ACHN (cell line): ENCODE measurements at places on chromosomes 13 and 19.

GRCh38 chr19:52020506-52020905 is 7.7 kb downstream of the ZNF614 start:
- no peak for DNase-seq

DNA sequence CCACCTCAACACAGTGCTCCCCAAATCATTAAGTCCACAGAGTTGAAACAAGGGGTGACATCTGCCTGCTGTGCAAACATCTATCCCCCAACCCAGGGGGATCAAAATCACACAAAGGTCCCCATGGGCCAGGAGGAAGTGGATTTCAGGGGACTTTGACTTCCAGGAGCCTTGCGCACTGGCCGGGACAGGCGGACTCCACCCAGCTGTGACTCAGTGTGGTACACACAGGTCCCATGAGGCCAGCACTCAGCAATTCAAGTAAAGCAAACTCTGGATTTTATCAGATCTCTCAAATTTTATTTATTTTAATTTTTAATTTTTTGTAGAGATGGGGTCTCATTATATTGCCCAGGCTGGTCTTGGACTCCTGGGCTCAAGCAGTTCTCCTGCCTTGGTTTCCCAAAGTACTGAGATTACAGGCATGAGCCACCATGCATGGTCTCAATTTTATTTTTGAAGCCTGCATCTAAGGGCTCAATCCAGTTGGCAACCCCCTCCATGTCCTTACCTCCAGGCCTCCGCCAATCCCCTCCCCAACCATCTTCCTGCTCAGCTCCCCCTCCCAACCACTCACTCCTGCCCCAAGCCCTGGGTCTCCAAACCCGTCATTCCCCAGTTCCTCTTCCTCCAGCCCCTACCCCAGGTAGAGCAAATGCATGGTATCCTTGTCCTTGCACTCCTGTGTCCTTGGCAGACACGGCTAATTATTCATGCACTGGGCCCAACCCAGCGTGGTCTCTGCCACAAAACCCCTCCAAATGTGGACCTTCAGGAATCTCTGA is 18.2 kb downstream of the ARHGAP33 start:
- DNase-seq = no peak

DNA sequence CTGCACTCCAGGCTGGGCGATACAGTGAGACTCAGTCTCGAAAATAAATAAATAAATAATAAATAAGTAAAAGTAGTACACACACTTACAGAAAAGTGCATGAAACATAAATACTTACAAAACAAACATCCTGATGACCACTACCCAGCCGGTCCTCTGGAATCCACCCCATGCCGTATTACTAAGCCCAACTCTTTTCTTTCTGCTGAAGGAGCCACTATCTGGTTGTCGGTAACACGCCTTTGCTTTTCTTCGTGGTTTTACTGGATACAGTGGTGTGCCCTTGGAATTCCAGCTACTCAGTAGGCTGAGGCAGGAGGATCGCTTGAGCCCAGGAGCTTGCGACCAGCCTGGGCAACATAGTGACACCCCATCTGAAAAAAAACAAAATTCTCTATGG is 39.4 kb downstream of the CELF5 start:
- DNase-seq = no peak

DNA sequence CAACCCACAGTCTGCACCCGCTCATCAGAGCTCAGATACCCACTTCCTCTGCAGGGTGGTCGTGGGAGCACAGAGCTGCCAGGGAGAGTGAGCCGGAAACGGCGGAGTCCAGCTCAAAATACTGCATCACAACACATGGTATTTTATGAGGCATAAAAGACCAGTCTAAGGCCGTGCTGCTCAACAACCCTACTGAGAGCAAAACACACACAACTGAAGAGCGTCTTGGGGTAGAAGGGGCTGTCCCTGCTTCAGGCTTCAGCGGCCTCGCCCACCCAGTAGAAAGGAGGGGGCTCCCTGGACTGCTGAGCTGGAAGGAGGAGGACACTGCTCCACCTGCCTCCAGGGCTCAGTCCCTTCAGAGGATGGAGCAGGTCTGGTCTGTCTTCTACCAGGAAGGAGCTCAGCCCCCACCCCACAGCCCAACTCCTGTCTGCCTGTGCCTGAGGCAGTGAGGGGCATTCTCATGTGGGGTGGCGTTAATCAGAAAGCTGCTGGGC is 36.9 kb downstream of the NAXD start:
- DNase-seq = no peak

DNA sequence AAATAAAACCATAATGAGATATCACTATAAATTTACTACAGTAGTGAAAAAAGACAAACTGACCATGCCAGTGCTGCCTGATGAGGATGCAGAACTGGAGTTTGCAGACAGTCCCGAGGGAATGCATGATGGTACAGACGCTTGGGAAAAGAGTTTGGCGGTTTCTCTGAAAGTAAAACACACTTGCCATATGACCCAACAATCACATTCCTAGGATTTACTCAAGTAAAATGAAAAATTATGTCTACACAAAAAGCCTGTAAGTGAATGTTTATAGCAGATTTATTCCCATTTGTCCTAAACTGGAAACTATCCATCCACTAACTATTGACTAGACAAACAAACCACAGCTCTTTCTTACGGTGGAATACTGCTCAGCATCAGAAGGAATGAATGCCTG is 271.0 kb downstream of the DNAJC15 start:
- no peak for DNase-seq

GRCh38 chr19:8965887-8966286 is 44.3 kb downstream of the MUC16 start:
- DNase-seq = no peak

DNA sequence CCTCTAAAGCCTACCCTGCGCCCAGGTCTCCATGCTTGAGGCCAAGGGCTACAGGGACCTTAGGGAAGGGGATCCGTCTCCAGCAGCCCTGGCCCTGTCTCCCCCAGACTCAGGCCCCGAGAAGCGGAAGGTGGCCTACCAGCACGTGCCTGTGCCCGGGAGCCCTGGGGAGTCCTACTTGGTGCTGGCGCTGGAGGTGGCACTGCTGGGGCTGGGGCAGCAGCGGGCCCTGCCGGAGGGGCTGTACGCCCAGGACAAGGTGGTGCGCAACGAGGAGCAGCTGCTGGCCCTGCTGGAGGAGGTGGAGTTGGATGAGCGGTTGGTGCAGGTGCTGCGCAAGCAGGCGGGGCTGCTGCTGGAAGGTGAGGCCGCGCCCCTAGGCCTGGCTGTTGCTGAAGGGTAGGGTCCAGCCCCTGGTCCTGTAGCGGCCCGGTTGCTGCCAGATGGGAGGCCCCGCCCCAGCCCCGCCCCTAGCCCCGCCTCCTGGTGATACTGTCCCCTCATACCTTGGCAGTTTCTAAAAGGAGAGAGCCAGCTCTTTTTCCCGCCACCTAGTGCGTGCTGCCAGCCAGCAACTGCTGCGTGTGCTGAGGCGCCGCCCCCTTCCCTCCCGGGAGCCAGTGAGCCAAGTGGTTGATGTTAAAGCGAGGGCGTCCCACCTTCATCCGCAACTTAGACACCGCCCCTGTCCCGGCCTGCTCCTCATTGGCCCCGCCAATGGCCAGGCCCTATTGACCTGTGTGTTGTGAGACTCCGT is 22.6 kb downstream of the ZSWIM4 start:
- no peak for DNase-seq

GRCh38 chr13:73366241-73366640 is 307.4 kb downstream of the KLF5 start:
- DNase-seq = no peak

GRCh38 chr19:9913237-9914000 is 22.9 kb downstream of the OLFM2 start:
- peak; percentile 14 for DNase-seq

GRCh38 chr19:6058518-6059201 is 51.6 kb downstream of the RFX2 start:
- no peak for DNase-seq

DNA sequence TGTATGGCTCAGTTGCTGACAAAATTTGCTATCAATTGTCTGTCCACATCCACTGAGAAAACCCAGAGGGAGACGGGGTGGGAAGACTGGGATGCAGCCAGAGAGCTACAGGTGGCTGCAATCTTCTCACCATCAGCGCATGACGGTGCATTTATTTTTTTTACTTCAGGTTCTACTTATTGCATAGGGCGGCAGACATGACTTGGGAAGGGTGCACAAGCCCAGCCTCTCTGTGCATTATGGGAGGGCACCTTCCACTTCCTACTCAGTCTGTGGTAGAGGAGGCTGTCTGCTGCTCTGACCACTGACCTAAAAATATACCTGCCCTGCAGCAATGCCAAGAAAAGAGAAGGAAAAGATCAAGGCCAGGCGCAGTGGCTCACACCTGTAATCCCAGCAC is 73.1 kb downstream of the ABCC4 start:
- no peak for DNase-seq

- peak; percentile 49 for DNase-seq
These were observed 60.2 kb upstream of the TNFRSF19 start for GRCh38 chr13:23509781-23510543.
